ENCODE measurements at places on chromosomes 11 and 22.

GRCh38 chr11:119368121-119369034 lies 13.1 kb downstream of the USP2 start:
- no peak for DNase-seq

DNA sequence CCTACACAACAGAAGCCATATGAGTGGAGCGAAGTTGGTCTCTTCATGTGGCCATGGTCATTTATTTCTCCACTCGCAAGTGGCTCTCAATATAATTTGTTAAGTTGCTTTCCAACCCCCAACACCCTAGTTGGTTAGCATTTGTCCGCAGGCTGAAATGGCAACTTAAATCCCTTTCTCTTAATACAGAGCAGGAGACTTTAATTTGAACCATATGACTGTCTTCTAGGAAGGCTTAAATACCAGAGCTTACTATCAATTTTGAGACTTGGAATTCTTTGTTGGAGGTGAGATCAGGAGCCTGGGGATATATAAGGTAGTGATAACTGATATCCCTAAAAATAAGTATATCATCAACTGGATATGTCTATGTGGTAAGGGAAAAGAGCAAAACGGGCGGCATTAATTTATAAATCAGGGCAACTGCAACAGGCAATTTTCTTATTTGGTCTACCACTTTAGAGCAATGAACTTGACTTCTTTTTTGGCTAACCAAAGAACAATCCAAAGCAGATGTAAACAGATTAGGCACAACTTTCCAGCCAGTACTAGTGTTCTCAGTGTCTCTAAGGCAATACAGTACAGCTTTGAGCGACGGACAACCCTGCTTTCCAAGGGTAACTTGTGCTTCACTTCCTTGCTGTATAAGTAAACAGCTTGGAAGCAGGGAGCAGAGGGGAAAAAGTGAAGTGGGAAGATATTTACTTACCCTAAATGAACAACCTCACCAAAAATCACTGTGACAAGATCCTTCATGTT lies 74.7 kb upstream of the APOA1 start:
- DNase-seq, result no peak

DNA sequence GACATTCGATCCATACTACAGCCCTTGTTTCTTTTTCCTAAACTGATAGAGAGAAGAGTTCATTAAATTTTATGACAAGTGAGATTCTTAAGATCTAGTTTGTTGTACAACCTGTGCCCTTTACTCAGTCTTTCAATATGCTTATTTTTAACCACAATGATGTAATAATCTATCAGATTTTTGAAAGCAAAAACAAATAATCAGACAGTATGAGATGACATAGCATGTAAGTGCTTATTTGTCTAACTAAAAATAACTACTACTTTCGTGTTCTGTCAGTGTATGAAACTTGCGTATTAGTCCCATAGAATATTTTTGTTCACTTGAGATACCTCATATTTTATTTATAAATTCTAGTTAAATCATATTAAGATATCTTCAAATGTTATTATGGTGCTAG lies 33.2 kb downstream of the RAB39A start:
- no peak for DNase-seq

DNA sequence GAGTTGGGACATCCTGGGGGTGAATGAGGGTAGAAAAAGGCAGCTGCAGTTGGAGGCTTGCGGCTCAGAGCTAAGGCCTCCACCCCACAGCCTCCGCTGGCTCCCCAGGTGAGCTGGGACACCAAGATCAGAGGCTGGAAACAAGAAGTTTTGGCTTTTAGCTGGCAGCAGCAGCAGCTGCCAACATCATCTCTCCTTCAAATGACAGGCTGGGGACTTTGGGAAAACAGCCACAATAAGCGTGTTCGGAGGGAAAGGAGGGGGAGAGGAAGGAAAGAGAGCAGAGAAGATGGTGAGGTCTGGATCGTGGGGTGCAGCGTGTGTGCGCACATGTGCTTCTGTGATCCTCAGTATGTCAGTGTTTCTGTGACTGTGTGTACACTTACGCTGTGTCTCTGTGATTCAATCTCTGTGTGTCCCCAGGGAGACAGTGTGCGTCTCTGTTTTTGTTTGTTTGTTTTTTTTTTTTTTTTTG lies 62.0 kb upstream of the RASD2 start:
- no peak for DNase-seq

DNA sequence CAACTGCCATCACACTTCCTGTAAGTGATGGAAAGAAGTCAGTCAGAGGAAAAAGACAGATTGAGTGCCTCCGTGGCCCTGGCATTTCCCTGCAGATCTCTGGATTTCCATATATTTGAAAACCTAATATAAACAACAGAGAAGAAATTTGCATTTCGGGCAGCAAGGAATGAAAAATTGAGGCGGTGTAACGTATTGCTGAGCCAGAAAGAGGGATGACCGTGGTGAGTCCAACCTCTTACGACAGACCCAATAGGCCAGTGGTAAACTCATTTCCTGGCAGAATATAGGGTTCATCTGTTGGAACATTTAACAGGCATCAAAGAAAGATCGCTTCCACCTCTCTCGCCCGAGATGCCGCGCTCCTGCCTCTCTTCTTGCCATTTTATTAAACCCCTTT lies 336.5 kb downstream of the MIAT start:
- DNase-seq, result no peak

DNA sequence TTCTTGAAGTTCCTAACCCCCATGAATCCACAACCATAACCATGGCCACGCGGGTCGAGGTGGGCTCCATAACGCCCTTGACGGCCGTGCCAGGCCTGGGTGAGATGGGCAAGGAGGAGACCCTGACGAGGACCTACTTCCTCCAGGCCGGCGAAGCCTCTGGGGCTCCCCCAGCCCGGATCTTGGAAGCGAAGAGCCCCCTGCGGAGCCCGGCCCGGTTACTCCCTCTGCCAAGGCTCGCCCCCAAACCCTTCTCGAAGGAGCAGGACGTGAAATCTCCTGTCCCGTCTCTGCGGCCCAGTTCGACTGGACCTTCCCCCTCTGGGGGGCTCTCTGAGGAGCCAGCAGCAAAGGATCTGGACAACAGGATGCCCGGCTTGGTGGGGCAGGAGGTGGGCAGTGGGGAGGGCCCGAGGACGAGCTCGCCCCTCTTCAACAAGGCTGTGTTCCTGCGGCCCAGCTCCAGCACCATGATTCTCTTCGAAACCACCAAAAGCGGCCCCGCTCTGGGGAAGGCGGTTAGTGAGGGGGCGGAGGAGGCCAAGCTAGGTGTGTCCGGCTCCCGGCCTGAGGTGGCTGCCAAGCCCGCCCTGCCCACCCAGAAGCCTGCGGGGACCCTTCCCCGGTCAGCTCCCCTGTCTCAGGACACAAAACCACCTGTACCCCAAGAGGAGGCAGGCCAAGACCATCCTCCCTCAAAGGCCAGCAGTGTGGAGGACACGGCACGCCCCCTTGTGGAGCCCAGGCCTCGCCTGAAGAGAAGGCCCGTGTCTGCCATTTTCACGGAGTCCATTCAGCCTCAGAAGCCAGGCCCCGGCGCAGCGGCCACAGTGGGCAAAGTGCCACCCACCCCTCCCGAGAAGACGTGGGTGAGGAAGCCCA lies 75.7 kb downstream of the KIAA1671 start:
- peak; percentile 48 for DNase-seq

DNA sequence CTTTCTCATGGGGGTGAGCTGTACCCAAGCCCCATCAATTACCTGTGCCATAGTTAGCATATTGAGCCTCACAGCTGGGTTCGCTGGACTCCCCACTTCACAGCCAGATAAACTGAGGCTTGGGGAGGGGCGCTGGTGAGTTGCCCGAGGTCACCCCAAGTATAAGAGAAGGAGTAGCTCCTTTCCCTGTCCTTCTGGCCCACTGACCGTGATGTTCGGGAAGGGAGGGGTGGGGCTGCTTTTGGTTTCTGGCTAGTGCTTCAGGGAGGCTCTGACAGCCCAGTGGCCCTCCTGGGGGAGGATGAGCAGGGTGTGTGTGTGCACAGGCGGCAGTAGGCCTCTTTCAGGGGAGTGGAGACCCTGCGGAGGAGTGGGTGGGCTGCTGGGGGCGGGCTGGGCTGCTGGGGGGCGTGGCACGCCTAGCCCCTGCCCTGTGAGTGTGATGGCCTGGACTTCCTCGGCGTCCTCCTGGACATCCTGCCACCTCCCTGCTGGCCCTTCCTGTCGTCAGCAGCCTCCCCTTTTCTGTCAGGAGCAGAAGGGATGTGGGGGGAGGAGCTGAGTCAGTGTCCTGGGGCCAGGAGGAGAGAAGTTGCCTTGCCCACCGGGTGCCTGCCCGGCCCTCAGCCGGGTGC lies 50.3 kb downstream of the TRIOBP start:
- peak; percentile 39 for DNase-seq

DNA sequence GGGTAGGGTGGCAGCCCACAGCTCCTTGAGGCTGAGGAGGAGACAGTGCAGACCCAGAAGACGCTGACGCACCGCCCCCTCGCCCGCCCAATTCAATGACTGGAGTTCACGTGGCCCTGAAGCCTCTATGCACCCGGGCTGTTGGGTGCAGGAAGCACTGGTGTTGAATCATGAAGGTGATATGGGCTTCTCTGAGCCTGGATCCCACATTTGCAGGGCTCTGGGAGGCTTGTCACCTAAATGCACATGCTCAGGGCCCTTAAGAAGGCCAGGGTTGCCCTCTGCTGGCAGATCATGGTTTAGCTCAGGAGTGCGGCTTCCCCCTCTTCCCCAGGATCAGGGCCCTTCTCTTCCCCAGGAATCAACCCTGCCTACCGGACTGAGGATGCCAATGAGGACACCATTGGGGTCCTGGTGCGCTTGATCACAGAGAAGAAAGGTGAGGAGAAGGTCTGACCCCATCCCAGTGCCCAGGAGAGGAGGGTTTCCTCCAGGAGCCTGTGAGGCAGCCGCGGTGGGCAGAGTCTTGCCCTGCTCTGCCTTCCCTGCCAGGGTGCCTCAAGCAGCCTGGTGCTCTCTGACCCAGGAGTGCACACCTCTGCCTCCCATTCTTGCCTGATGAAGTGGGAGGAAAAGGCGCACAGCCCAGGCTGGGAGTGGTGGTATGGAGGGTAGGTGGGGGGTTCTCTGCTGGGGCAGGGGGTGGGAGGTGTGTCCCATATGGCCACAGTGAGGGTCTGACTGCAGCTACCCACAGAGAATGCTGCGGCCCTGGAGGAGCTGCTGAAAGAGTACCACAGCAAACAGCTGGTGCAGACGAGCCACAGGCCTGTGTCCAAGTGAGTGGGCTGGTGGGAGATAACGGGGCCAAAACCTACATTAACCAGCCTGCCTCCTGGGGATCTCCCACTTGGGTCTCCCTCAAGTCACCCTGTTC lies 17.5 kb downstream of the RELT start:
- DNase-seq, result peak; percentile 85

- no peak for DNase-seq
These were observed 10.0 kb upstream of the CSTF3 start for GRCh38 chr11:33171251-33171650.

GRCh38 chr11:19453651-19454257 lies 213.0 kb upstream of the E2F8 start:
- peak; percentile 93 for DNase-seq

DNA sequence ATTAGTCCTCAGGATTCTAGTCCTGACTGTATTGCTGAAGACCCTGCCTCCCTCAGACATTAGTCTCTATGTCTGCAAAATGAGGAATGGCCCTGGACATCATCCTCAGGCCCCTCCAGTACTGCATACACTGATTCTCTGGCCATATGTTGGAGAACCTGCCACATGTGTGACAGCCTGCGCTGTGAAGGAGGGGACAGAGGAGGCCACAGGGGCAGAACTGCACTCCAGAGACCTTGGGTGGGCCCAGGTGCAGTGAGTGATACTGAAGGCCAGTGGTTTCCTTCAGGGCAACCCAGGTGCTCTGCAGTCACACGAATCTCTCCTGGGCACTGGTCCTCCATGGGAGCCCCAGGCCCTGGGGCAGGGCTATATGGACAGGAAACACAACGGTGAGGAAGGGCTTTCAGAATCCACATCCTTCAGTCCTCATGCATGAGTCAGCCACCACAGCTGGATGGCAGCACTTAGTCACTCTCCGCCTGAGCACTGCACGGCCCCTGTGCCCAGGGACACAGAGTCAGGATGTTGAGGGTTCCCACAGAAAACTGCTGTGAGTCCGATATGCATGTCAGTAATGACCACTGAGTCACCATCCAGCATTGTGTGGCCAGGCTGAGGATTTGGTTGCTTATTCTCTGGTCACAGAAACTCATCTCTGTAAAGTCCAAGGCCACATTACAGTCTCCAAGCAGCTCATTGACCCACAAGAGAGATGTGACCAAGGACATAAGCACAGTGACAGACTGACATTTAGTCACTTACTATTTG lies 39.7 kb downstream of the ME3 start:
- peak; percentile 94 for DNase-seq

GRCh38 chr22:49522582-49523373 lies 304.9 kb downstream of the BRD1 start:
- no peak for DNase-seq

DNA sequence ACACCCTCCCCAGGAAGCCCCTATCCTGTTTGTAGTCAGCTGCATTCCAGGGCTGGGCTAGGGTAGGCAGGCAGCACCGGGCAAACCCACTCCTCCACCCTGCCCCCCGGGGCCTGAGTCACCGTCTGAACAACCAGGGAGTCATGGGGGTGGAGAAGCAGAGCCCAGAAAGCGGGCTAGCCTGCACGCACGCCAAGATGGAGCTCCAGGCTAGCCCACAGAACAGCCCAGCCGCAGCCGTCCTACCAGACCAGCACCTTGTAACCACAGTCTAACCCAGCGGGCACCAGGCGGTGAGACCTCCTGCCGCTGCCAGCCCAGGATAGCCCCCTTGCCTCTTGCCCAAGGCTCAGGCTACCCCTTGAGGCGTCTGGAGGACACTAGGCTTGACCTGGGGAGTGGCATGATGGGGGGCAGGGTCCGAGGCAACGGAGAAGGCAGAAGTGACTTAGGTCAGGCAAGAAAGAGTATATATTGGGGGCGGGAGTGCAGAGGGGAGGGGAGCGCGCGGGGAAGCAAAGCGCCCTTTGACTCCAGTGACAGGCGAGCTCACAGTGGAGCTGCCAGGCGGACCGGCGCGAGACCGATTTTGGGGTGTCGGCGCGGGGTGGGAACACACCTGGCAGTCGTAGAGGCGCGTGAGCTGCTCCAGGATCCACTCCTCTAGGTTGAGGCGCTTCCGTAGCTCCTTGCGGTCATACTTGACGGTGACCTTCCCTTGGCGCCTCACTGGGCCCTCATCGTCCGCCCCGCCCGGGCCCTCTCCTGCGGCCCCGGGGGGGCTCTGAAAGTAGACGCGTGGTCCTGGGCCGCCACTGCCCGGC lies 734 bp downstream of the PPP1R14B start:
- DNase-seq, result peak; percentile 99

- peak; percentile 48 for DNase-seq
These were observed 37.3 kb upstream of the SLC22A12 start for GRCh38 chr11:64553554-64554201.
